ENCODE measurements at places on chromosomes 7 and 10.

DNA sequence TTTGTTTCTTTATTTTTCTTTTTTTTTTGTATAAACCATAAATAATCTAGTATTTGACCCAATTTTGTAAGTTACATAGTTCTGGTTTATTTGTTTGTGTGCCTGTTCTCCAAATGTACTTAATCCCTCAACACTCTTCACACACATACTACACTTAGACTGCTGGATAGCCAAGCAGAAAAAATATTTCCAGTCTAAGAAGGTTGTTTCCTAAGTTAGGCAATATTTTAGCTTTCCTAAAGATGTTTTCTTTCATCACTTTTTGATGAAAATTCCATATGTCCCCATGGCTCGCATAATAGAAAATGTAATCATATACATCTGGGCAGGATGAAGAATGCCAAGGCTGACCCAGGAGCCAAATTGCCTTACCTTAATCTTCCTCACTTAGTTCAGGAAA is 105.3 kb downstream of the PPP1R3A start:
- DNase-seq, result no peak

DNA sequence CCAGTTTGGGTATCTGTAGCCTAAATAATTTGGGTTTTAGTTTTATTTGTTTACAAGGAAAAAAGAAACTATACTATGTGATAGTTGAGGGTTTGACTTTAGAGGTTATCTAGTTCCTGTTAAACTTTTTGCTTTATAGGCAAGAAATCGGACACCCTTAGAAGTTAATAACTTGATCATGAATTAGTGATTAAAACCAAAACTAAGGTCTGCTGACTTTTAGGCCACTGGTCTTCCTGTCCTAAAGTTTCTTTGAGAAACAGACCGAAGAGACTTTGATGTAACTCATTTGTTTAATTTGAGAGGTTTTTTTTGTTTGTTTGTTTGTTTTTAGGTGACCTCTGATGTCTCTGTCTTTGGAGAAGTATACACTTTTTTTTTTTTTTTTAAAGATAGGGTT is 59.7 kb downstream of the PHTF2 start:
- DNase-seq, result no peak

- peak; percentile 86 for DNase-seq
Measured at GRCh38 chr7:29987811-29988317, 1.7 kb downstream of the SCRN1 start.

DNA sequence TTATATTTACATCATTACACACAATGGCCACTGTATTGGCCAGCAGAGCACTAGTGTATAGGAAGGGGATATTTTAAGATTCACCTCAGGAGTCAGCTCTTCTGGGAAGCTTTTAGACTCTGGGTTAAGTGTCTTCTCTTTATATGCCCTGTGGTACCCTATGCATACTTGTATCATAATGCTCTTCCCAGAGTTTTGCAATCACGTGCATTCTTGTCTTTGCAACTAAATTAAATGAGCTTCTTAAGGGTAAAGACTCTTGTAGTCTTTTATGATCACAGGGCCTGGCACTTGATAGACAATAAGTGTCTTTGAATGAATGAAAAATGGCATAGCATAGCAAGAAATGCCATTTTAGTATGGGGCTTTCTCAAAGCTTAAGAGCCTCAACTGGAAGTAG is 35.4 kb upstream of the ARMS2 start:
- DNase-seq, result peak; percentile 13
